ENCODE measurements at places on chromosomes 2 and 18.

DNA sequence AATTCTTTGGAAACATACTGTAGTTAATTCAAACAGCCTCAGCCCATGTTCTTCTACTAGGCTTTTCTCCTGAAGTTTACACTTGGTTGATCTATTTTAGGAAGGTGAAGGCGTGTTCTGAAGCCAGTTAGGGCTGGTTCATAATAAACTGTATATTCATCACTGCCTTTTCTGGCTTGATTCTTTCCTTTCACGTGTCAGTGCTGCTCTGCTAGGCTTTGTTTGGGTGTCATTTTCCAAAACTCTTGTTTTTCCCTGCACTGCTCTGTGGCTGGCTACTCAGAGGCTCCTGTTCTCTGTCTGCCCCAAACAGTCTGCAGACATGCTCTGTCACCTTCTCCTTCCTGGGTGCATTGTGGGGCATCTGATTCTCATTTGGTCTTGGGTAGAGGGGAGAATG, 136.1 kb downstream of the PARD3B start:
- no peak for DNase-seq

DNA sequence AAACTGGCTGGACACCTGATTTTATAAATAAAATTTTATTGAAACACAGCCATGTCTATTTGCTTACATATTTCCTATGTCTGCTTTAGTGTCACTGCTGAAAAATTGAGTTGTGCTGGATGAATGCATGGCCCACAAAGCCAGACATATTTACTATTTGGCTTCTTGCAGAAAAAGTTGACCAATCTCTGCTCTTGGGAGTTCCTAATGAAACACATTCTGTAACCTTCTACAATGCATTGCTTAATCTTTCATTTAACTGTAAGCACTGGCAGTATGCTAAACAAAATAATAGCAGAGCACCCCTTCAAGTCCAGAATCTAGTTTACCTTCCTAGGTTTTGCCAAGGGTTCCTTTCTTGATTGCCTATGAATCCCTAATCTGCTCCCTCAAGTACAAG, 17.7 kb upstream of the SERPINB7 start:
- no peak for DNase-seq

- no peak for DNase-seq
Measured at GRCh38 chr2:207768168-207768865, 1.4 kb downstream of the FZD5 start.

- DNase-seq = no peak
Measured at GRCh38 chr2:174180165-174180724, 68.1 kb downstream of the OLA1 start.

DNA sequence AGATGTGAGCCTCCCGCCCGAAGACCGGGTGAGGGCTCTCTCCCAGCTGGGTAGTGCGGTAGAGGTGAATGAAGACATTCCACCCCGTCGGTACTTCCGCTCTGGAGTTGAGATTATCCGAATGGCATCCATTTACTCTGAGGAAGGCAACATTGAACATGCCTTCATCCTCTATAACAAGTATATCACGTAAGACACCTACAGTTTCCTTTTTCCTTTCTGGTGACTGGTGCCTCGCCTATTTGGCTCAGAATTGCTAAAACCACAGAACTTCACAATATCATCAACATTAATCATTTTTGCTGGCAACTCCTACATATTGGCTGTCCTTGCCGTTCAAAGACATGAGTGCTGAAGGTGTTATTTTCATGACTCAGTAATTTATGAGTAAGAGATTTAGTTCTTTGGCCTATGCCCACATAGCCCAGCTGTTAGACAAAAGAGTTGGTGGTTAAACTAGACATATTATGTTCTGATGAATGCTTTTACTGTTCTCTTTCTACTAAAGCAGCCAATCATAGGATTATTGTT, 2.2 kb downstream of the STAMBP start:
- DNase-seq = peak; percentile 13

GRCh38 chr2:214261683-214262082, 149.2 kb upstream of the VWC2L start:
- no peak for DNase-seq

GRCh38 chr18:11828786-11829432, 22.3 kb upstream of the CHMP1B start:
- DNase-seq = no peak

GRCh38 chr2:33213648-33214047, 262.8 kb upstream of the RASGRP3 start:
- DNase-seq = no peak

GRCh38 chr2:186551323-186552050, 38.4 kb upstream of the ITGAV start:
- DNase-seq = no peak

GRCh38 chr2:67243919-67244318, 153.2 kb upstream of the ETAA1 start:
- DNase-seq = no peak

- DNase-seq = no peak
Measured at GRCh38 chr18:52422985-52423601, 83.1 kb downstream of the DCC start.

GRCh38 chr2:158926478-158926948, 41.9 kb upstream of the TANC1 start:
- DNase-seq = no peak

DNA sequence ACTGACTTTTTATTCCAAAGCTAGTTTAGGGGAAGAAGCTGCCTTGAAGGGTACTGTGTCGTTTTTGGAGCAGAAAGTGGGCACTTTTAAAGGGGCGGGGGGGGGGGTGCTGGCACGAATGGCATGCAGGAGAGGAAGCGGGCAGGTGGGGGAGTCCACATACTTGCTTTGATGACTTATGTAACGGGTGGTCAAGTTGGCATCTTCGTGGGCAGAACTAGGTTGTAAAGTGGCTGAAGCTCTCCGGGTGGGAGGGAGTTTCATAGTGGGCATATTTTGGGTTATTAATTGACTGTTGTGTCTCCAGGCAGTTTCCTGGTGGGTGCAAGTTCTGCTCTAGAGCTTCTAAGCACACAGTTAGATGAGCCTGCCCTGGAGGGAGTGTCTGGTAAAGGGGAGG, 19.9 kb downstream of the PCARE start:
- DNase-seq = no peak

- DNase-seq = no peak
Measured at GRCh38 chr18:37544713-37545112, 20.9 kb downstream of the CELF4 start.

- DNase-seq = no peak
Measured at GRCh38 chr18:76416911-76417310, 78.1 kb downstream of the ZNF516 start.

- no peak for DNase-seq
Measured at GRCh38 chr2:16716024-16716423, 50.4 kb upstream of the CYRIA start.

- no peak for DNase-seq
Measured at GRCh38 chr2:168552450-168552856, 96.4 kb downstream of the CERS6 start.

DNA sequence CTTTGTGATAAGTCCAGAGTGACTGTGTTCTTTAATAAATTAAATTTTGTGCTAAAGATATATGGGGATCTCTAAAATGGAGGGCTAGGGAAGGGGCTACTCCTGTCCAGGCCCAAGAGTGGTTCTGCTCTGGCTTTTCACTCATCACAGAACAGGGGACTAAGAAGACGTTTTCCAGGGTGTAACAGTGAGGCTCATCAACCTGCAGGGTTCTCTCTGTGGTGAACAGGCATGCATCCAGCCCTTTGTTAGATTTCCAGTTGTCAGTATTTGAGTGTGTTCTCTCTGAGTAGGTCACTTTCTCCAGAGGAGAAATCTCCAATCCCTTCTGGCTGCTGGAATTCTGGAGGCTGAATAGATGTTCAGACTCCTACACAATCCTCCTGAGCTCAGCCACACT, 408.9 kb downstream of the PLCL1 start:
- no peak for DNase-seq

- no peak for DNase-seq
Measured at GRCh38 chr2:46032996-46033395, 264.2 kb upstream of the EPAS1 start.

DNA sequence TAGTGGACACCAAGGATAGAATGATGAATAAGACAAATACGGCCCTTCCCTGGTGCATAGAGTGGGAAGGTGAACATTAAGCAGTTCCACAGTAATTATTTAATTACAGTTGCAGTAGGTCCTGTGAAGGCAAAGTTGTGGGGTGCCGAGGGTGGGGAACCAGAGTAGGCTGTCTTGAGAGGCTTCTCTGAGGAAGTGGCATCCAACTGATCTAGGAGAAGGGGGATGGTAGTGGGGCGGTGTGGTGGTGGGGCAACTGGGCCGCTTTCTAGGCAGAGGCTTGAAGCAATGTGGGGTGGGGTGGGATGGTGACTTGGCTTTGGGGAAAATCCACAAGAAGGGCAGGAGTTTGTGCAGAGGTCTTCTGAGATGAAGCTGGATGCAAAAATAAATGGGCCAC, 11.7 kb downstream of the ACSL3 start:
- DNase-seq = no peak

DNA sequence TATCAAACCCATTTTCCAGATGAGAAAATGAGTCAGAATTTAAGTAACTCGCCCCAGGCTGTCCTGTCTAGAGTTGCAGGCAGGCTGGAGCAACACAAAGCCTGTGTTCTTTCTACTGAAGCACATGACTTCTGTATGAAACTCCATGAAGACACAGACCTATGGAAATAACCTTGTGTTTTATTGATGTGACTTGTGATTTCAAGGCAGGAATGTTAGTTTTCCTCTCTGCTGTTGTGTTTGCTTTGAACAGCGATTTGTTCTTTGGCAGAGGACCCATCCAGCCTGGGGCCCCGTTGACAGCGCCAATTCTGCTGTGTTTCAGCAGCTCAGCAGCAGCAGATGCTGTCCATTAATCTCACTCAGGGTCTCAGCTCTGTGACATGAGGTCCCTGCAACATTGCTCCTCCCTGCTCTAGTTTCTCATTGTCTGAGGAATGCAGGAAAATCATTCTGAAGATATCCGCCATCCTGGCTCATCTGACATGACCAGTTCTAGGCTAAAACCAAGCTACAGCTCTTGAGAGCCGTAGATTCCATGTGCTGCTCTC, 344.3 kb upstream of the RAB12 start:
- DNase-seq = no peak

- DNase-seq = no peak
Measured at GRCh38 chr2:96197546-96198255, 10.9 kb downstream of the STARD7 start.

DNA sequence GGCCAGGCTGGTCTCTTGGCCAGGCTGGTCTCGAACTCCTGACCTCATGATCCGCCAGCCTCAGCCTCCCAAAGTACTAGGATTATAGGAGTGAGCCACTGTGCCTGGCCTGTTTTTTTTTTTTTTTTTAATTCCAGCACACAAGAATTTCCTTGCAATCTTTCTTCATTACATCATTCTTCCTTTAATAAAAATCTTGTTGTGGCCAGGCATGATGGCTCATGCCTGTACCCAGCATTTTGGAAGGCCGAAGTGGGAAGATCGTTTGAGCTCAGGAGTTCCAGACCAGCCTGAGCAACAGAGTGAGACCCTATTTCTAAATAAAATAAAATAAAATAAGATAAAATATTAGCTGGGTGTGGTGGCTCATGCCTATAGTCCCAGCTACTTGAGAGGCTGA, 21.4 kb upstream of the PLEKHM3 start:
- no peak for DNase-seq

- DNase-seq = no peak
Measured at GRCh38 chr18:61352059-61352458, 18.8 kb downstream of the CDH20 start.

- no peak for DNase-seq
Measured at GRCh38 chr18:28863396-28863795, 686.5 kb upstream of the CDH2 start.

DNA sequence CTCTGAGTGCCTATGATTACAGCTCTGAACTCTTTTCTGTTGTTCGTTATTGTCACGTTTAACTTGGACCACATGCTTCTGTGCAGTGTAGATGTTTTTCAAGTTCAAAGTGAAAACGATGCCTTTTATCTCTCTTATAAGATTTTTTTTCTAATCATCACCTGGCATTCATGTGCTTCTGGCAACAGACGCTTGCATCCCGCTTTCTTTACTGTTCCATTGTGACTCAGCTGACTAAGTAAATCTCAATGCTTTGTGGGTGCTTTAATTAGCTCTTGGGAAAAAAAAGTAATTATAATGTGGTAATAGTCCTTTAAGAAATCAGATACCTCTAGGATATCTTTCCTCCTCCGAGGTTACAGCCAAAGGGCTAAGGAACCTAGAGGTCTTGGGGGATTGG, 31.2 kb upstream of the RMP24 start:
- no peak for DNase-seq

DNA sequence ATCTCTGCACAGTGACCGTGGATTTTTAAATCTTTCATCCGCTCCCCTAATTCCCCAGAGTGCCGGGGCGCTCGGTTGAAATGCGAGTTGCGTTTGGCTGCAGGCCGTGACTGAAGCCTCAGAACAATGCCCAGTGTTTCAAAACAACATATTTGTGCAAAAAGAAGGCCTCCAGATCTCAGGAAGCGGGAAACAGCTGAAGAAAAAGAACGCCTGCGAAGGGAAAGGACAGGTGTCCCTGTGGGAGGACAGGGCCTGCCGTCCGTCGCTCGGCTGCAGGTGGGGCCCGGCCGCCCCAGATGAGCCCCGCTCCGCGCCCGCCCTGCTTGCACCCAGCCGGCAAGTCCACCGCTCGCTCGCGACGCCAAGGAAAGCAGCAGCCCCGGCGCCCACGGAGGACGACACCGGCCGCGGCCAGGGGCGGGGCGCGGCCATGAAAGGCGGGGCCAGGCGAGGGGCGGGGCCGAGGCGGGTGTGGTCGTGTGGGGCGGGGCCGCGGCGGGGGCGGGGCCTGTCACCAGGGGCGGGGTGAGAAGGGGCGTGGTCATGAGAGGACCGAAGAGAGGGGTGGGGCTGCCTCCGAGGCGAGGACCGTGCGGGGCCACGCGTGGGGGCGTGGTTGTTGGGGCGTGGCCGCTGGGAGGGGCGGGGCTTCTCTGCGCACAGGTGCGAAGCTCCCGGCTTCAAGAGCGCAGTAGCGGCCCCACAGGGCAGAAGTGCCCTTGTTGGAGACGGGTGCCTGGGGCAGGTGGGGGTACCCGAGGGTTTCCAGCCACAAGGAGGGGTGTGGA, 17.6 kb upstream of the BOK start:
- peak; percentile 48 for DNase-seq
